ENCODE measurements at places on chromosomes 3 and 15.

GRCh38 chr15:27965546-27965945, 133.6 kb downstream of the OCA2 start:
- DNase-seq: no peak

DNA sequence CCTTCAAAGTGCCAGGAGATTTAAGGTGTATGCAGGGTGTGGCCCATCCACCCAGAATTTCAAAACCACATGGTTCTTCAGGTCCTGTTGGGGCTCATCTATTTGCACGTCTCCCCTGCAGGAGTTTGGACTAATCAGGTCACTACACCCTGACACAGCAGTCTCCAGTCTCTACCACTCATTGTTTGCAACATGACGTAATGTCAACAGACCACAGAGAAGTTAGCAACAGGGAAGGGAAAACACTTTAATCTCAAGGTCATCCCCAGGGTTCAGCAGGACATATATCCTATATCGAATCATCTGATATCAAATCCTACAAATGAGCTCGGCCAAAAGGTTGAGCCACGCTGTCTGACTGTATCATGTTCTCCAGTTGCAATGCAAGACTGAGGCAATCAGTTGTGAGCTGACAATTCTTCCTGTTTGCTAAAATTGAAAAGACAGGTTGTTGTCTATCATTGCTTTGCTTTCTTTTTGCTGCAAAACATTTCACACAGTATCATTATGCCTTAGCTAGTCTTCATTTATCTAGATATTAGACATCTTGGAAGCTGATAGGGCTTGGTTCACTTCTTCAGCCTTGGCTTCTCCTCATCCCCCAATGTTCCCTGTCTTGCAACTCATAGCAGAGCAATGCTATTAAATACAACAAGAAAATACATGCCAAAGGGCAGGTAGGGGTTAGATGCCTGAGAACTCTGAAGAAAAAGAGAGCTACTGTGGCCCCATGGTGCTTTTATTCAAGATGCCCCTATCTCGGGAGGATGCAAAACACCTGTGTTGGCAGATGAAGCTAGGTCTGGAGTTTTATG, 13.4 kb upstream of the LEKR1 start:
- DNase-seq: no peak

DNA sequence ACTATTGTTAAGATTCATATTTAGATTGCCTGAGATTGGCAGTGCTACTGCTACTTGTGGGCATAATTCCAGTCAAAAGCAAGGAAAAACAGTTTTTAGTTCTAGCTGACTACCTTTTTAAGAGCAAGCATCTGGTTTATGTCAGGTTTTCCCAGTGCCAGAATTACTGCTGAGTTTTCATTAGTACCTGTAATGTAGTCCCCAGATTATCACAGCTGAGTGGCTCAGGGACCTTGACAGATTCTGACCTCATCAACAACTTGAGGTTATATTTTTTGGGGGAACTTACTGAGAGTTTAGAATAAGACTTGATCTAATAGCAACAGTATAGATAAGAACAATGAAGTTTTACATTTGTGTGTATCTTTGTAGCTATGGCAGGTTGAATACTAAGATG, 31.0 kb downstream of the NXPE3 start:
- no peak for DNase-seq

DNA sequence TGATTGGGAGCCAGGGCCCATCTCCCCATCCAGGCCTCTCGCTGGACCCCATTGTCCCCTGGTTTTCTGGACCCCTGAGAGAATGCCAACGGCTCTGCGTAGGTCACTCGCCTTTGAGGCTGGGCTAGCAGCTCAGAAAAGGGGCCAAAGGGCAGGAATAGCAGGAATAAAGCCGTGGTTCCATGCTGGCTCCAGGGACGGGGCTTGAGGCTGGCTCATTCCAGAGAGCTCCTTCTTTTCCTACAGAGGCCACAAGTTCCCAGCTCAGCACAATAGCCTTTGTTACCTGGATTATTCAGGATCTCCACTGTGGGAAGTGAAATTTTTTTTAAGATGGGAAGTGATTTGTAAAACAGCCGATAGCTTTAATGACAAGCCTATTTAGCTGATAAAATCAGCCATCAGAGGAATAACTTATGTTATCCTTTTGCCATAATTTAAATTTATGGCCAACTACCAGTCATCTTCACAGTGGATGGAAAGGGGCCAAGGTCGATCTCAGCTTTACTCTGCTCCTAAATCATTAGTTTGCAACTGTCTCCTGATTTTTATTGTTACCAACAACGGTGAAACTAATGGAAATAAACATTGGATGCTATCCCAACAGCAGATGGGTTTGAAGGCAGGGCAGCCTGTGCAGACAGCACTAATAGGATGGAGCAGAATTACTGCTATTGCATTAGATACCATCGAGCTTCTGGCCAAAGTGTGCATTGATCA, 124.3 kb downstream of the TMEM266 start:
- no peak for DNase-seq

- DNase-seq: no peak
Observed at GRCh38 chr3:18546632-18547031, 121.5 kb upstream of the SATB1 start.

- no peak for DNase-seq
Observed at GRCh38 chr3:195185583-195185982, 85.4 kb downstream of the XXYLT1 start.

- no peak for DNase-seq
Observed at GRCh38 chr3:153029350-153029749, 132.7 kb upstream of the RAP2B start.

GRCh38 chr15:71888797-71889196, 78.4 kb downstream of the NR2E3 start:
- no peak for DNase-seq

- DNase-seq: no peak
Observed at GRCh38 chr3:88987776-88988175, 119.6 kb upstream of the EPHA3 start.

DNA sequence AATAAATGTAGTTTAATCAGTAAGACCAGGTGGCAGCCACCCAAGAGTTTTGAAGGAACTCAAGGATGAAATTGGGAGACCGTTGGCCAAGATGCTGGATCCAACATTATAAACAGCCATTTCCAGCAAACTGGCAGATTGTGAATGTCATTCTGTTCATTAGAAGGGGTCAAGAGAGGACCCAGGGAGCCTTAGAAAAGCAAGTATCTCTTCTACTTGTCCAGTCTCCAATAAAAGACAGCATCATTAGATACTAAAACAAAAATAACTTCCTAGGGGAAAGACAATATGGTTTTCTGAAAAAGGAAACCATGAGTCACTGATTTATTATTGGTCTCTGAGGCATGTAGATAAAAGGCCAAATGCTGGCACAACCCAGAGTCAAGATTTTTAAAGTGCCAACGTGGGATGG, 67.9 kb downstream of the GADL1 start:
- no peak for DNase-seq

DNA sequence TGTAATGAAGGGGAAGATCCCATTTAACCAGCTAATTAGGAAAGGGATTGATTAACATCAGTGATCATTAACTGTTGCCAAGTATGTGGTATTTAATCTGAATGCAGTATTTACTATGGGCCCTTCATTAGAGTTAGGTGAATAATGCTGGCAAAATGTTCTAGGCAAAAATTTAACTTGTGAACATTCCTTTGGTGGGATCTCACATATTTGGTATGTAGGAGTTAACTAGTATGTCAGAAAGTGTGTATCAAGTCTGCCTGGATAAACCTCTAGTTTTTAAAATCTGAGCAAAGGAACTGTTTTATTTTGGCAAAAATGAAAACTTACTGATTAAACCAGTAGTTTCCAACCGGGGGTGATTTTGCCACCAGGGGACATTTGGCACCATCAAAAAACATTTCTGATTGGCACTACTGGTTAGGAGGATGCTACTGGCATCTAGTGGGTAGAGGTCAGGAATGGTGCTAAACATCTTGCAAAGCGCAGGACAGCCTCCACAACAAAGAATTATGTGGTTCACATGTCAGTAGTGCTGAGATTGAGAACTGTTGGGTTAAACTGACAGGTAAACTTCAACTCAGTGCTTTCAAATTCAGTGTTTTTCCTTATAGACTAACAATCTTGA, 22.5 kb downstream of the LRTM1 start:
- DNase-seq: no peak

DNA sequence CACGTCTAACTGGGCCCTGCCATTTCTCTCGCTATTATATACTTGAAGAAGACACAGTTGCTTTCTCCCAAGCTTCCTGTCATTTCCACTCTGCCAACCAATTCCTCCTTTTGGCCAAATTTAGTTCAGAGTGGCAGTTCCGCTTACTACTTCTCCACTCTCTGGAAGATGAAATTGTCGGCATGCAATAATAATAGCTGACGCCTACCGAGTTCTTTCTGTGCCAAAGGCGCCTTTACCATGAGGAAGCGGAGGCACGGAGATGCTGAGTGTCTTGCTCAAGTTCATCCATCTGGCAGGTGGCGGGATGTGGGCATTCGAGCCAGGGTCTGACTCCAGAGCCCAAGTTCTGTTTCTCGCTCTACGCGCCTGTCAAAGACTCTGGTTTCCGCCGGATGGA, 14.6 kb upstream of the NRROS start:
- DNase-seq: no peak

DNA sequence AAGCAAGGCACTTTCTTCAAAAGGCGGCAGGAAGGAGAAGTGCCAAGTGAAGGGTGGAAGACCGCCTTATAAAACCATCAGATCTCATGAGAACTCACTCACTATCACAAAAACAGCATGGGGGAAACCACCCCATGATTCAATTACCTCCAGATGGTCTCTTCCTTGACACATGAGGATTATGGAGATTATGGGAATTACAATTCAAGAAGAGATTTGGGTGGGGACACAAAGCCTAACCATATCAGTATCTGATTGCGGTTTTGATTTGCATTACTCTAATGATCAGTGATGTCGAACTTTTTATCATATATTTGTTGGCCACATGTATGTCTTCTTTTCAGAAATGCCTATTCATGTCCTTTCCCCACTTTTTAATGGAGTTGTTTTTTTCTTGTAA, 549.3 kb upstream of the IL12A start:
- DNase-seq: no peak

DNA sequence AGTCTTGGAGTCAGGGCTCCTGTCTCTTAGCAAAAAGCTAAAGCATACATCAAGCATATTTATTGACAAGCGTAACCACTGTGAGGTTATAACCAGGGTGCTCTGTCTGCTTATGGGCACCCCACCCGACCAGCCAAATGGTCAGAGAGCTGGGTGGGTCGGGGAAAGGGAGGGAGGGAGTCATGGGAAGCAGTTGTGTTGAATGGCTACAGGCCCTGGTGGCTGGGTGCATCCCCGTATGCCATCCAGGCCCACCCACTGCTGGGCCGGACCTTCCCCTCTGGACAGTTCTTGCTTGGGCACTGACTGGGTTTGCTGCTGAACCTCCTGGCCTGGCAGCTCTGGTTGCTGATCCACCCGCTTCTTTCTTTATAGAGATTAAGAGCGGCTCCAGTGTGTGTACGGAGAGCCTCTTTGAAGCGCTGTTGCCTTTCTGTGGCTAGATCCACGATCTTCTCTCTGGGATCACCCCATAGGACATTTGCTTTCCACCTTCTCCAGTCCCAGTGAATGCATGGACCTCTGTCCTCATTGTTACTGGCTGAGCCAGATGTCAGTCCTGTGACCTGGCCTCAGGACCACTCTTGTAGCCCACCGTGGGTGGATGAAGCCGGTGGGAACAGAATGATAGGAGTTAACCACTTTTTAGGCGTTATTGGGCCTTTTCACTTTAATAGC, 59.6 kb downstream of the SMAD3 start:
- DNase-seq: no peak

DNA sequence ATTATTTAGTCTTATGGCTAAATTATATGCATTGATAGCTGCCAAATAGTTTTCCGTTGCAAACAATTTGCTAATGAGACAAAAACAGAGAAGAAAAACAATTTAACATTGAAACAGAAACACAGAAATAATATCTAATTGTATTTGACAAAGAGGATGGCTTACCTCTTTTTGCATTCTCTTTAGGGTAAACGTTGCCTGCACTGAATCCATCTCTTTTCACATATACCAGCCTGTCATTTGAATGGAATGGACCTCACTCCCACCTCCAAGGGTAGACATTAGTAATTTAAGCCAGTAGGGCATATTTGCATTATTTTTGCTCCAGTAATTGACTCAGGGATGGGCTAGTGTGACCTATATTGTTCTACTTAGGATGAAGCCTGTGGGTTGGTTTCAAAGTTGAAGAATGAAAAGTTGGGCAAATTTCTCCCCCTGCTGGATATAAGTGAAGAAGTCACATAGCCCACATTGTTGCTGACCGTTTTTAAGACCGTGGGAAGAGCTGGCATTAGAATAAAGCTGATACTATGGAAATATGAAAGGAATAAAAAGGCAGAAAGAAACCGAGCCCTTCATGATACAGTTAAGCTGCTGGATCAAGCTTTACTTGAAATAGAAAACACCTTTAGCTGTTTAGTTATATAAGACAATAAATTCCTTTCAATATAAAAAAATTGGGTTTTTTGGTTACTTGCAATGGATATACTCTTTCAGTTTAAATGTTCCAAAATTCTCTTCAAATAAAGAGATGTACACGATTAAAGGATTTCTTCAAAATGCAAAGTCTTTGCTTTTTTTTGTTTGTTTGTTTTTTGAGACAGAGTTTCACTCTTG, 26.9 kb downstream of the PIERCE2 start:
- no peak for DNase-seq

GRCh38 chr3:135238236-135238830, 443.3 kb downstream of the EPHB1 start:
- DNase-seq: no peak

- no peak for DNase-seq
Observed at GRCh38 chr15:41919201-41919820, 25.5 kb upstream of the SPTBN5 start.

DNA sequence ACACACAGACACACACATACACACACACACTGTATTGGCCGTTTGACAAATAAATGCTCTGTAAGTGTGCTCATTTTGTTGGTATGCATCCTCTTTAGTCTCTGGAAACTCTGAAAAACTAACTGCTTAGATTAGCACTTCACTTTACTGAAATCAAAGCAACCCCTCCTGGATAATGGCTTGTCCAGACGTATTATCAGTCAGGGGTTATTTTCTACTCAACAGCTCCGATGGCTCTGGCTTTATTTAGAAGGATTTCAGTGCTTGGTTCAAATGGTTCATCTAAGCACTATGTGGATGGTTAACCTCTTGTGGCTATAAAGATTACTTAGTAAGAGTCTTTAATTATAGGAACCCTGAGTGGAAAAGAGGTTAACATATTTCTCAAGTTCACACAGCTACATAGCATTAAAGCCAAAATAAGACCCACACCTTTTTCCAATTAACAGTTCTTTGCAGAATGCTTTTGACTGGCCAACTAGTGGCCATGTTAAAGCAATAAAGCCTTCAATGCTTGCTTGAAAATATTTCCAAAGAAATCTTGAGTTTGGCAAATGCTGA, 516.1 kb upstream of the NAALADL2 start:
- DNase-seq: no peak

GRCh38 chr3:45575386-45575923, 19.1 kb upstream of the LIMD1 start:
- DNase-seq: no peak

- DNase-seq: no peak
Observed at GRCh38 chr15:85973584-85974347, 105.9 kb upstream of the AGBL1 start.

GRCh38 chr3:56196700-56197099, 271.6 kb downstream of the ERC2 start:
- DNase-seq: no peak

GRCh38 chr3:112786002-112786590, 60.6 kb downstream of the CD200R1L start:
- no peak for DNase-seq
